Tibial artery (tissue), 4 donors: ENCODE measurements at places on chromosomes 1 and 21.

DNA sequence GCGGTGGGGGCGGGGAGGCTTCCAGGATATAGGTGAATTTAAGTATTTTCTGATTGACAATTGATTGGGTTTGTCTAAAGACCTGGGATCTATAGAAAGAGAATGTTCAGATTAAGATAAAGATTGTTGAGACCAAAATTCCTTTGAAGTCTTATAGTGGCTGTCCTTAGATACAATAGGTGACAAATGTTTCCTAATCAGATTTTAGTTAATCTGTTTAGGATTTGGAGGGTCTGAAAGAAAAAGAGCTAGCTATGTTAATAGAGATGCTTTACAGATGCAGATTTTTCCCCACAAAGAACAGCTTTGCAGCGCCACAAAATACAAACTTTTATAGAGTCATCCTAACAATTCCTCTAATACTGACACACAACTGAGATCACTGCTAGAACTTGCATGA is 14.6 kb upstream of the EPRS1 start:
- no peak for DNase-seq

- no peak for DNase-seq
Measured at GRCh38 chr1:197841883-197842553, 60.4 kb upstream of the C1orf53 start.

DNA sequence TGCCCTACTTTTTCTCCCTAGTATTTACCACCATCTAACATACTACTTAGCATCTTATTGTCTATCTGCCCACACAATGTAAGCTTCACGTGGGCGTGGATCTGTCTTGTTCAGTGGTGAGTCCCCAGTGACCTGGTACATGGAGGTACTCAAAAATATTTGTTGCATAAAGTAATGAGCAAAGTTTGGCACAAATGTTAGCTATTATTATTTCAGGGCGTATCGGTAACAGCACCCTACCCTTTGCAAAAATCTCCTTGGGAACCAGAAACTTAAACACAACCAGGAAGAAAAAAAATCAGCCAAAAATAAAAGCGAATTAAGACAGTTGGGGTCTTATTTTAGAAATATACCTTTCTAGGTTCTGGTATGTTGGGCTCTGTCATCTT is 454 bp upstream of the NENF start:
- no peak for DNase-seq

- peak; percentile 33 for DNase-seq
Measured at GRCh38 chr1:87523466-87523865, 194.8 kb downstream of the LMO4 start.

GRCh38 chr1:94463765-94464330 is 45.7 kb downstream of the ABCD3 start:
- DNase-seq = no peak

GRCh38 chr1:9909234-9910046 is 629 bp downstream of the CTNNBIP1 start:
- peak; percentile 40 for DNase-seq

GRCh38 chr1:242703467-242703866 is 179.0 kb upstream of the PLD5 start:
- DNase-seq = no peak

- DNase-seq = no peak
Measured at GRCh38 chr1:230394134-230394533, 32.0 kb downstream of the PGBD5 start.

DNA sequence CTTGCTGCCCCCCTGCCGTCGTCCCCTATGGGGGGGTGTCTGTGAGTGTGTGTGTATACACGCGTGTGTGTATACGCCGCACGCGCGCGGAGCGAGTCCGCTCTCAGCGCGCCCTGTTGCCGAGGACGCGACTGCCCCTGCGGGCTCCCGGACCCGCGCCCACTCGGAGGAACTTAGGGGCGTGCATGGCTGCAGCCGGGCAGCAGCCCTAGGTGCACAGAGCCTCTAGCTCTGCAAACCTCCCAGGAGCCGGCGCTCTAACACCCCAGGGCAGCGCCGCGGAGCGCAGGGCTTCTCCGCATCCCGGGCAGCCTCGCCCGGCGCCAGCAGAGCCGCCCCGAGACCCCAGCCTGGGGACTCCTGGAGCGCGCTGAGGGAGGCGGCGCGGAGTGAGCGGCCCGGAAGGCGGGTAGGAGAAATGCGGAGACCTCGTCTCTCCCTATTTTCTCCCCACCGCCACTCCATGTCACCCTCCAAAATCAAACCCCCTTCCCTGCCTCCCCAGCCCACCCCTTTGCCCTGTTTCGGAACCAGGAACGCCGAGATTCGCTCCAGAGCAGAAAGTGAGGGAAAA is 574 bp downstream of the ITPKB start:
- no peak for DNase-seq
